Smooth muscle cell of the pulmonary artery (primary cell): ENCODE measurements at places on chromosomes 3 and 15. TPM values are rescaled to one million over a fixed set of nuclear protein-coding genes. Genes with fewer than 3 reads are reported as not detected.

The PEX11A gene
- 7.5 and 10.6 TPM in 2 replicates for total RNA-seq

The SNX22 gene
- total RNA-seq, result 0.10 and 0.13 TPM in 2 replicates

The SLITRK3 gene
- 0.03 TPM in 1 of 2 replicates, not detected in the other for total RNA-seq

The NRROS gene
- total RNA-seq, result 1.0 and 5.0 TPM in 2 replicates

The ZNF80 gene
- not detected in 2 replicates for total RNA-seq
